ENCODE measurements at places on chromosomes 12 and 14.

- DNase-seq: no peak
Observed at GRCh38 chr14:90661866-90662265, 154.4 kb downstream of the TTC7B start.

DNA sequence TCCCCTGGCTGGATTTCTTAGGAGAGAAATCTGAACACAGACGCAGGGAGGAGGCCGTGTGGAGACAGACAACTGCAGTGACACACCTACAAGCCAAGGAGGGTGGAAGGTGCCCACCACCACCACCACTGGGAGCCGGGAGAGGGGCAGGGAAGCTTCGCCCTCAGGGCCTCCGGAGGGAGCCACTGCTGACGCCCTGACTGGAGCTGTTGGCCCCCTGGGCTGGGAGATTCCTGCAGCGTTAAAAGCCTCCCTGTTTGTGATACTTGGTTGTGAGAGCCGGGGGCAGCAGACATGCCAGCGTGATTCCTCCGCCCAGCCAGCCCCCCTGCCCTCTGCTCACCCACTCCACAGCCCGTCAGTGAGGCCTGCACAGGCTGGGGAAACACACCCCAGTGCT, 72.0 kb downstream of the CHGA start:
- DNase-seq: no peak

DNA sequence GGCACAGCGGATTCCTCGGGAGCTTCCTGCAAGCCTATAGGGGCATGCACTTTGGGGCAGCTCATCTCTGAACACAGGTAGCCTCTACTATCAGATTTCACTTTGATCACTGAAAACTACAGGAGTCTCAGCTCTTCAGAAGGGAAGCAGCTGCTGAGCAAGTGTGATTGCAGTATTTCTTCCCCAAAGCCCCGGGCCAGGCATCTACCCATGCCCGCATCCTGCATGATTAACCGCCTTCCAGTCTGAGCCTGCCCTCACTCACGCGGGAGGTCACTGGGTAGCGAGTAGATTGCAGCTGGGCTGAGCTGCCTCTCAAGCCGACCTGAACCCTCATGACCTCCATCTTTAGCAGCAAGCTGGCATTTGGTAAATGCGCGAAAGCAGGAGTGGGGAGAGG, 334.7 kb downstream of the DPF3 start:
- DNase-seq: no peak

- DNase-seq: no peak
Observed at GRCh38 chr12:6074427-6074826, 50.0 kb downstream of the VWF start.

DNA sequence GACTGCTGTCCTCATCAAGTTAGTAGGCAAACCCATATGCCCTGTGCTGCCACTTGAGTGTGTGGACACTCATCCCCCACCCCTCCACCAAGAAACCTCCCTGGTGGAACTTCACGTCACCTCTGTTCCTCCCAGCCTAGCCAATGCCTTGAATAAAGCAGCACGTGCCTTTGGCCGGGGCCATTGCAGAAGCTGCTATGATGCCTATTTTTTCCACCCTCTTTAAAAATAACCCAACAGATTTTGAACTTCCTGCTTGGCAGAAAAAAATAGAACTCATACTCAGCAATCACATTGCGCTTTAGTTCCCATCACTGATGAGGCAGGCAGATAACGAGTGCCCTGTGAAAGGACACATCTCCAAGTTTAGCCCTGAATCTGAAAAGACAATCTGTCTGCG, 23.1 kb upstream of the PWP1 start:
- no peak for DNase-seq

DNA sequence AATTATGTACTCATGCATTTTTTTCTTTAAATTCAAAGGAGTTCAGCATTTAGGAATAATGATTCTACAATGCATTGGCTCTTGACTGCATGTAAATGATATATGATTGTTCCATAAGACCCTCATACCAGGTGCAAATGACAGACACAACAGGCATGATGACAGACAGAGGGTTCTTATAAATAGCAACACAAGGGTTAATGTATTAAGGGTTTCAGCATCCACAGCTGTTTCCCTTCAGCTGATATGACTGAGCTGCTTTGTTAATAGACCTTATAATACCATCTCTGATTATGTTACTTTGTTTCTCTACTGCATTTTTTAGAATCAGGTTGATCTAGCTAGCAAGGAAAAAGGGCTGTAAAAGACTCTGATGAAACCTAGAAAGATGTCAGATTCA, 90.8 kb upstream of the TMTC2 start:
- DNase-seq: no peak

DNA sequence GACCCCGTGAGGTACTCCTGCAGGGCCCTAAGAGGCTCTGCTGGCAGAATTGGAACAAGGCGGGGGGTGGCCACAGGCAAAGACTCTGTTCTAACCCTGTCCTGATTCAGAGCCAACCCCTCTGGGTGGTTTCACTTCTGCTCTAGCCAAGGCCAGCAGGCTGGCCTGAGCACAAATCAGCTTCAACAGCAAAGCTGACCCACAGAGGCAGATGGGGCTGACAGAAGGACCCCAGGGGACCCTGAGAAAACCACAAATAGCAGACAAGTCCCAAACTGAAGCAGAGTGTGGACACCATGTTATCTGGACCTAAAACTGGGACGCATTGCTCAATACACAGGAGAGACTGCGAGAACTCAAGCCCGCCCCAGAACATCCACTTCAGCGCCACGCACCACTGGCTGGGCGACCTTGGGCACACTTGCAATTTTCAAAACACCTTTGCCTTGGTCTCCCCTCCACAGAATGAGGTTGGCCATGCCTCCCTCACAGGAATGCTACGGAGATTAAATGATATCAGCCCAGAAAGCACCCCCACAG, 76.4 kb upstream of the DICER1 start:
- DNase-seq: no peak

- no peak for DNase-seq
Observed at GRCh38 chr14:75191100-75191499, 14.7 kb upstream of the TMED10 start.

DNA sequence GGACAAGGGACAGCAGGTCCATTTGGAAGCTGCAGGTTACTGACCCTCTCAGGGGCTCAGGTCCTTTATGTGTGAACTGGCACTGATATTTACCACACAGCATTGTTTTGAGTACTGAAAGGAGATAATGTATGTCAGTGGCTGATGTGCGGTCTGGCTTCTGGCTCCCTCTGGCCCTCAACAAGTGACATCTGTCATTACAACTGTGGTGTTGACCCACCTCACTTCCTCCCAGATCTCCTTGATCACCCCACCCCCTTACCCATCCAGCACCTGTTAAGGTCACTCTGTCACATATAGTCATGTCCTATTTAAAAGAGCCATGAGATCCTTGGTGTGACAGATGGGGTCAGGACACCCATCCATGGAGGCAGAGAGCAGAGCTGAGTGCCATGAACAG, 22.7 kb upstream of the PRIMA1 start:
- no peak for DNase-seq

GRCh38 chr14:22882064-22882463, 958 bp upstream of the REM2 start:
- no peak for DNase-seq

- DNase-seq: no peak
Observed at GRCh38 chr12:6666211-6666610, 3.3 kb upstream of the ING4 start.

DNA sequence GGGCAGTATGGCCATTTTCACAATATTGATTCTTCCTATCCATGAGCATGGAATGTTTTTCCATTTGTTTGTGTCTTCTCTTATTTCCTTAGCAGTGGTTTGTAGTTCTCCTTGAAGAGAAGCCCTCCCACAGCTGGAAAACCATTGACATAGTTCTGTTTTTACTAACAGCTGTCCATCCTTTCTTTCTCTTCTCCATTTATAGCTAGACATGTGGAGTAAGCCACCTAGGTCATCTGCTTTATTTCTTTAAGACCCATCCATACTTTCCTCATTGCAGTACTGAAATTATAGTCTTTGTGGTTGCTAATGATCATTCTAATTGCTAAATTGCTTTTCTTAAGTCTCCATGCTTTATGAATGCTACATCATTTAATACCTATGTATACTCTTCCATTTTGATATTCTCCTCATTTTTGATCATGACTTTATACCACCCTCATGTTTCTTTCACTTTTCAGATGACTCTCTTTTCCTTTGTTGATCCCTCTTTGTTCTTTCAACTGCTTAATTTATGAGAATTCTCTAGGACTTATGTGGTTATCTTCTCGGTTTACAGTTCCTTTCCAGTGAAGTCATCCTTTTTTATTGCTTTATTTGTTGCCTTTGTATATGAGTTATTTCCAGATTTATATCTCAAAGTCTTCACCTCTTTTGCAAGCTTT, 114.2 kb downstream of the PCNX1 start:
- DNase-seq: no peak

DNA sequence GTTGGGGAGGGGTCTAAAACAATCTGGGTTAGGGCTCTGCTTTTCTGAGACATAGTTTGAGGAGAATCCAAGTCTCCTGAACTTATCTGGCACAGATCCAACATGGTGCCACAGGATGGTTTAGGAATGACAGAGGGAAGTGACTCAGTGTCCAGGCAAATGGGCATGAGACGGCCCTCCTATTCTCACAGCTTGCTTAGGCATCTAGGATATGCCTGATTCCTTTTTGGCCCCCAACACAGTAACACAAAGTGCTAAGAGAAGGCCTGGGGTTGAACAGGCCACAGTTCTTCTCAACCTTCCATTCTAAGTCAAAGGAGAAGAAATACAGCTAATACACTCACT, 117.7 kb downstream of the ZFP36L1 start:
- DNase-seq: no peak

GRCh38 chr14:50335389-50335788, 23.3 kb downstream of the DMAC2L start:
- DNase-seq: no peak

- no peak for DNase-seq
Observed at GRCh38 chr14:60848066-60848465, 113.5 kb downstream of the MNAT1 start.

DNA sequence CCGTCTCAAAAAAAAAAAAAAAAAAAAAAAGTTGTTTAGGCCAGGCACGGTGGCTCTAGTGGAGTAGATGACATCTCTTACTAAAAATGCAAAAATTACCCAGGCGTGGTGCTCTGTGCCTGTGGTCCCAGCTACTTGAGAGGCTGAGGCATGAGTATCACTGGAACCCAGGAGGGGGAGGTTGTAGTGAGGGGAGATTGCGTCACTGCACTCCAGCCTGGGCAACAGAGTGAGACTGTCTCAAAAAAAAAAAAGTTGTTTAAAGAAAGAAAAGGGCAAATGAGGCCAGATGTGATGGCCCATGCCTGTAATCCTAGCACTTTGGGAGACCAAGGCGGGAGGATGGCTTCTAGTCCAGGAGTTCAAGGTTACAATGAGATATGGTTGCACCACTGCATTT, 36.6 kb upstream of the SPPL3 start:
- no peak for DNase-seq

Data from stimulated activated CD4-positive, alpha-beta T cell treated with anti-CD3 and anti-CD28 coated beads, Interleukin-15, amount 100 ng/mL, for 1 hour (primary cell).